H4 (cell line): ENCODE measurements at places on chromosomes 3 and 15. TPM values are rescaled to one million over a fixed set of nuclear protein-coding genes. Genes with fewer than 3 reads are reported as not detected.

DNA sequence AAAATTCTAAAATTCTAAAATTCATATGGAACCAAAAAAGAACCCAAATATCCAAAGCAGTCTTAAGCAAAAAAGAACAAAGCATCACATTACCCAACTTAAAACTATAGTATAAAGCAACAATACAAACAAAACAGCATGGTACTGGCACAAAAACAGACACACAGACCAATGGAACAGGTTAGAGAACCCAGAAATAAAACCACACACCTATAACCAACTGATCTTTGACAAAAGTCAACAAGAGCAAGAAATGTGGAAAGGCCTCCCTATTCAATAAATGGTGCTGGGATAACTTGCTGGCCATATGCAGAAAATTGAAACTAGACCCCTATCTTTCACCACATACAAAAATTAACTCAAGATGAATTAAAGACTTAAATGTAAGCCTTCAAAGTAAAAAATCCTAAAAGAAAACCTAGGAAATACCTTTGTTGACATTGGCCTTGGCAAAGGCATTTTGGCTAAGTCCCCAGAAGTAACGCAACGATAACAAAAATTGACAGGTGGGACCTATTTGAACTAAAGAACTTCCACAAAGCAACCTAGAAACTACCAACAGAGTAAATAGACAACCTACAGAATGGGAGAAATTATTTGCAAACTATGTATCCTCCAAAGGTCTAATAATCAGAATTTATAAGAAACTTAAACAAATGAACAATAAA is 56.9 kb downstream of the TTBK2 start:
- DNase-seq = no peak

Gene LARP6
- total RNA-seq = 45.5 and 52.9 TPM in 2 replicates

GRCh38 chr3:48034000-48034516 is 17.8 kb upstream of the MAP4 start:
- DNase-seq = peak; percentile 62

DNA sequence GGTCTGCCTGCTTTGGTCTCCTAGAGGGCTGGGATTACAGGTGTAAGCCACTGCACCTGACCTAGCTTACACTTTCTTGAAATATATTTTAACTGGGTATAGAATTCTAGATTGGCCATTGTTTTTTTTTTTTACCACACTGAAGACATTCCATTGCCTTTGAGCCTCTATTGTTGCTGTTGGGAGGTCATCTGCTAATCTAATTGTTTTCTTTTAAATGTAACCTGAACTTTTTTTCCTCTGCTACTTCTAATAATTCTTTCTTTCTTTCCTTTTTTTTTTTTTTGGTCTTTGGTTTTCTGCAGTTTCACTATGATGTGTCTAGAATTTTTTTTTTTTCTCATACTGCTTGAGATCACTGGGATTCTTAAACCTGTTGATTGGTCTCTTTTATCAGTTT is 28.1 kb downstream of the ERICH6 start:
- DNase-seq = no peak

Gene EFHB
- not detected in 2 replicates for total RNA-seq

- DNase-seq = no peak
Observed at GRCh38 chr3:53023072-53023823, 22.6 kb downstream of the SFMBT1 start.

- peak; percentile 30 for DNase-seq
Observed at GRCh38 chr15:40287968-40288367, 5.1 kb upstream of the ANKRD63 start.

- no peak for DNase-seq
Observed at GRCh38 chr3:73624017-73624820, 522 bp downstream of the PDZRN3 start.

DNA sequence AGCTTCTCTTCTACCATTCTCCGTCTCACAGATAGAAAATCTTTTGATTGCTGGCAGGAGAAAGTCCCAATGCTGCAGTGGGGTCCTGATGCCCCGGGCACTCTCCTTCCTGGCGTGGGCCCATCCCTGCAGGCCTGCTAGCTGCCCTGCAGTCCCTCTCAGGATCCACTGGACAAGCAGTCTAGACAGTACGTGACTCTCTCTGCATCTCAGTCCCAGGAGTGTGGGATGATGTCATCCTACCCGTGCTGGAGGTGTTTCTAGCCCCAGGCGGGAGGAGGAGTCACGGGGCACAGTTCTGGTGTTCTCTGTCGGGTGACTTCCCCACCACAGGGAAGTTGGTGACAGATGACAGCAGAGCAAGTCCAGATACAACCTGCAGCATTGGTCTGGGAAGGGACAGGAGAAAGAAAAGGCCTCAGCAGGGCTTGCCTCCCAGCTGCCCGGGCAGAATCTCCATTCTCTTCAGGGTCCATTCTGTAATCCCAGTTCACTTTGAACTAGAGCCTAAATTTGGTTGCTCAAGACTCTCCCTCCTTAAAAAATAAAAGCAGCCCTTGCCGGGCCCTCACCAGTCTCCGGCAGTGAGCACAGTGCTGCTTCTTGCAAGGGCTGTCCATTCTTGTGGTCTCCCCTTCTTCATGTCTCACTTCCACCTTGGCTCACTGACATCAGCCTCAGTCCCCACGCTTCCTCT is 30.6 kb downstream of the SLC28A1 start:
- peak; percentile 93 for DNase-seq

DNA sequence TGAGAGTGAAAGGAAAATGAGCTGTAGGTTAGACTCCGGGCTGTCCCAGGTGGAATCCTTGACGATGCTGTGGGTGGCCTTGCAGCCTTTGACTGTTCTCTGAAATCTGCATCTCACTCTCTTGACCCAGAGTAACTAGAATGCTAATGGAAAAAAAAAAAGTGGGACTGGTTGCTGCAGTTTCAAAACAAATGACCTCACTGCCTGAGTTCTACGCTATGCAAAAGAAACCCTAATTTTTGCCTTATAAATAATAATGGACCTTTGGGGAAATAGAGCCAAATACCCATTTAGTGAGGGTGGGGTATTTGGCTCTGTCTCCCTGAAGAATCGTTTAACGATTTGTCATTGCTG is 309.7 kb upstream of the C2CD4B start:
- DNase-seq = no peak

- DNase-seq = no peak
Observed at GRCh38 chr15:81959196-81959595, 86.6 kb downstream of the MEX3B start.

GRCh38 chr3:185717121-185717520 is 107.7 kb downstream of the IGF2BP2 start:
- DNase-seq = no peak

Gene POPDC2
- 0.06 and 0.54 TPM in 2 replicates for total RNA-seq

Gene ADAMTS17
- 0.25 TPM in 1 of 2 replicates, not detected in the other for total RNA-seq

Gene GOLGA8K
- 0.18 TPM in 1 of 2 replicates, not detected in the other for total RNA-seq

DNA sequence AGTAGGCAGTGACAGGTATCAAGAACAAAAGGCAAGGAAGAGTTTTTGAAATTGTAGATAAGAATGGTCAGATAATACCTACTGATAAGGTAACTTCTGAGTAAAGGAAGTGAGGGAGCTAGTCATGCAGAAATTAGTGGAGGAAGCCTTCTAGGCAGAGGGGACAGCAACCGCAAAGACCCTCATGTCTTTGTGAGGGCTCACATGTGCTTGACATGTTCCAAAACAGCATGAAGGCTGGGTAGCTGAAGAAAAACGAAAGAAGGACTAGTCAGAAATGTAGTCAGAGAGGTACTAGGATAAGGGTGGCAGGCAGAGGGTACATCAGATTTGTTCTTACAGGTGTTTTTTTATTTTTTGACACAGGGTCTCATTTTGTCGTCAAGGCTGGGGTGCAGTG is 5.3 kb downstream of the SIN3A start:
- no peak for DNase-seq
